Activated CD4-positive, alpha-beta T cell treated with anti-CD3 and anti-CD28 coated beads, Interleukin-2, amount 50 U/mL, for 1 hour (primary cell): ENCODE measurements at places on chromosomes 13 and 19.

DNA sequence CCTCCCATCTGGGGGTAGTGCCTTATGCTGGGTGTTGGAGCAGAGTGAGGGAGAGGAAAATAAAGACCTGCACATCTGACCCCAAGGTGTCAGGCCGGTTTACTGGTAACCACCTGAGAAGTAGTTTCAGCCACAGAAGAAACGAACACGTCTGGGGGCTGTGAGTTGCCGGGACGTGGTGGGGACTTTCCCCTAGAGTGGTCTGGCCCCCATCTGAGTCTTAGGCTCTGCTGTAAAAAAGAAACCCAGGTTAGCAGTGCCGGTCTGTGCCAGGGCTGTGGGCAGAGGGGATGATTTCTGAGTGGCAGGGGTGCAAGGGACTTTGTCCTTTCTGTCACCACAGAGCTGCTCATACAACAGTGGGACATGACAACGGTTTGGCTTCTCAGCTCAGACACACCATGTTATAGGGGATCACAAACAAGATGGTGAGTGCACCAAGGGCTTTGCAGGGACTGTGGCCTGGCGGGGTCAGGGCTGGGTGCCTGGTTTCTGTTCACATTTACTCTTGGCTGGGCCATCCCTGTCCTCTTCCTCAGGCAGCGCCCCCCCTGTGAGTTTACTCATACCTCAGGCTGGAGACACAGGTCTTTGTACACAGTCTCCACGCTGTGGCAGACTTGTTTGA lies 9.0 kb downstream of the GCDH start:
- no peak for DNase-seq

GRCh38 chr13:29923554-29924481 lies 73.4 kb upstream of the UBL3 start:
- peak; percentile 40 for DNase-seq

- no peak for DNase-seq
Measured at GRCh38 chr19:49677231-49677900, at the start of gene PRMT1. Gene PRMT1 (plus strand): TSS chr19:49677271. CDS start chr19:49677281, 10 bp downstream.

- DNase-seq, result no peak
Measured at GRCh38 chr13:40770609-40770933, 419 bp downstream of the MRPS31 start.

GRCh38 chr13:105982219-105982930 lies 553.1 kb downstream of the EFNB2 start:
- no peak for DNase-seq

DNA sequence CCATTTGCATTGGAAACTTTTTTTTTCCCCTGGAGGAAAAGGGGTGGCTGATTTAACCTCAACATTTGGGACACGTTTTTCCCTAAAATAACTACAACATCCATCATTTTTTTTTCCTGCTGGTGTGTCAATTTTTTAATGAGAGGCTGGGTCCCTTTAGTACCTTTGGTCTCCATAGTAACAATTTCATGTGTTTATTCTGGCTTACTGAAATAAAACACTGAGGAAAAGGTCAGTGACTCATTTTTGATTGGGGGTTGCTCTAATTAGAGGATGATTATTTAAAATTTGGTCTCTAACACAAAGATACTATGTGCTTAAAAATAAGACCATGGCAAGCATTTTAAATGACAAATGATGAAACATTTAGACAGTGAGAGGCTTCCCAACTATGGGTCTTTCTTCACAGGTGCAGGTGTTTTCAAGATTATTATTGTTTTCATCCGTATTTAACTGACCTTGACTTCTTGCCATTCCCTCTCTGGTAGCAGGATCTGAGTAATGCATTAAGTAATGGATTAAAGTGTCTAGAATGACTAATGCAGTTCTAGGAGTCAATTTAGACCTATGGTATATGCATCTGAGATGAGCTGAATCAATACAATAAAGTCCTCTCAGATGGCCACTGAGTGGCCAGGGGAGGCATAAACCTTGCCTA lies 406.4 kb downstream of the KCNRG start:
- DNase-seq, result no peak

DNA sequence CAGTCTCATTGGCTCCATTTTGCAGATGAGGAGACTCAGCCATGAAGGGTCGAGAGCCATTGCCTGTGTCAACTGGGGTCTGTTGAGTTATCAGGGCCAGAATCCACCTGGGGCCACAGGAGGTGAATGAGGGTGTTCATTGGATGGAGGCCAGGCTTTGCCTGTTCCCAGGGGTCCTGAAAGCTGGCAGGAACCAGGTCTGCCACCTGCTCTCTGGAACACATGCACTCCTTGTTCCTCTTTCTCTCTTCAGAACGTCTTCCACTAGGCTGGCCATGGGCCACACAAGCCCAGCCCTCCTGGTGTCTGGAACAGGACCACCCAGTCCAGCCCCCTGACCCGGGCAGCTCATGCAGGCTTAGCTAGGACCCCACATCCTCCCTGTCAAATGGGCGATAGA lies 21.1 kb downstream of the PPP1R37 start:
- DNase-seq, result no peak

DNA sequence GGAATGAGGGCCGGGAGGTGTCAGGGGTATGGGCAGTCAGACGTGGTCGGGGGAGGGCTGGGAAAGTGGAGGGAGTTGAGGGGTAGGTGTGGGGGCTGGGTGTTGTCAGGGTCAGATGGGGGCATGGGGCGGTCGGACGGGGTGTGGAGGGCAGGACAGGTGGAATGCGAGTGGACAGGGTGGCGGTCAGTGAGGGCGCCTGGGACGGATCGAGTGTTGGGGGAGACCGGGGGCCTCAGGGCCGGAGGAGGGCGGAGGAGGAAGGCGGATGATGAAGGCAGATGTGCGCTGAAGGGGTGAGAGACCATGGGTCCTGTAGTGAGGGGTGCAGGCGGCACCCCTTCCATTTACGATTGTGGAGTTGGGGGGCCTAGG lies 5.7 kb downstream of the TBCB start:
- DNase-seq, result no peak

DNA sequence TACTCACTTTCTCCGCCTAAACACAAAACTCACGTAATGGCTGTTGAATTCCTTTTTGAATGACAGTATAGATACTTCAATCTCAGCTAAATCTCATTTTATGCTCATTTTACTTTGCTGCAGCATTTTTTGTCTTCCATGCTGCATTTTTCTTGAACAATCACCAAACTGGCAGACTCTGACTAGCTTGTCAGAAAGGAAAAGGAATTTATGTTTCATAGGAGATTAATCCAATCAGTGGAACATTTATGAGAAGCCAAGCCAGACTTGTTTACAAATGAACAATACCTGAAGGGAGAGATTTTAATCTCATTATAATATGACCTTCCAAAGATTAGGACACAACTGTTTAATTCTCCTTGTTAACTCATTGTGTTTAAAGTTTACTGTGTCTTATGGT lies 1044.3 kb downstream of the DIAPH3 start:
- DNase-seq, result no peak

GRCh38 chr13:99970651-99971575 lies 654 bp downstream of the ZIC5 start:
- no peak for DNase-seq

- DNase-seq, result no peak
Measured at GRCh38 chr13:38570706-38571105, 116.2 kb upstream of the FREM2 start.

GRCh38 chr13:53150568-53150967 lies 122.0 kb downstream of the OLFM4 start:
- DNase-seq, result no peak

DNA sequence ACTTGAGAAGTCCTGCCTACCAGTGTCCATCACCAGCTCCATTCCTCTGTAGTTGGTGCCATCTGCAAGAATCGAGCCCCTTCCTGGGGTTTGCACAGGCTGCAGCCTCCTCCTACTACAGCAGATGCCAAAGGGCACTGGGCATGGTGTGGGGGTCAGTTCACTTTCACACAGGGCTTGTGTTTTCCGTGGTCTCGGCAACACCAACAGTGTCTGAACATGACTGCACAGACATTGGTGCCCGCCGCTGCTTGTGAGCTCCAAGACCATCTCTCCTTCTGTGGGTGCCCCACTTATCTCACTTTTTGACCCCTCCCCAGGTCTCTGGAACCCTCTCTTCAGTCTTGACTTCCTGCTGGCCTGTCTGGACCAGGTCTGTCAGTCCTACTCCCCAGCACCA lies 15.2 kb downstream of the ZNF446 start:
- no peak for DNase-seq

DNA sequence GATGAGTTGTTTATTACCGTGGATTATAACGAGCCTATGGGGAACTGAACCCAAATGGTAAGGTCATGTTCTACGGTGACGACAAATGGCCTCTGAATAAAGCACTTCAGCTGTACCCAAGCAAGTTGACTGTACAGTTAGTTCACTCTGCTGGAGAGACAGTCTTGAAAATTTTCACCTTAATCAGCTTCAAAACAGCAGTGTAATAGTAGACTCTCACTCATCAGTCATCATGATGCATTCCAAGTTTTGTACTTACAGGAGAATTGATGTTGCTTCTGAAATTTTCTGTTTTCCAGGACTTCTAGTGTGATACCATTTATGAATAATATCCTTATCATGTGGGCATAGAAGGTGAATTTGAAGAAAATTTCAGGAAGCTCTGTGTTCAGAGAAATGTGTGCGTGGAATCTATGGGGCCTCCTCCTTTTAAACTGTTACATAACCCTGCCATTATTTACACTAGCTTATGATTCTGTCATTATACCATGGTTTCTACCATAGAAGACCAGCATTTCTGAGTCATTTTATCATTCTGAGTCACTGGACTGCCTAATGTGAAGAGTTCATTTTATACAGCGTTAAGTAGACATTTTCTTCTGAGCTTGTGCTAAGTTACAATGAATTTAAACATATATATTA lies 96.9 kb downstream of the WDFY2 start:
- DNase-seq, result no peak

DNA sequence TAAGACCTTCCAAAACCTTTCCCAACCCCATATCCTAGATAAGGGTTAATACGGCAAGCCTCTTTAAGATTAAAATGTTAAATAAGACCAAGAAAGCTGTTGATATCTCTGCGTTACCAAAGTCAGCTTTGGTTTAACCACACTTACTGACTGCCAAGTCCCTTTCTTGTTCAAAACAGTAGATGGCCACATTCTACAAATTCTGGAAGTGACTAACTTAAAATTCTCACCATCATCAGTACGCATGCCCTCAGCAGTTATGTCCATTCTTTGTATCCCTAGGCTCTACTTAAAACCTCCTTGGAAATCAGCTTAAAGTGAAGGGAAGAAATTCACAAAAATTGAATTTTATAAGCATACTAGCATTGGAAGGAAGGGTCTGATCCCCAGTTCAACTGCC lies 23.6 kb downstream of the SOHLH2 start:
- no peak for DNase-seq

DNA sequence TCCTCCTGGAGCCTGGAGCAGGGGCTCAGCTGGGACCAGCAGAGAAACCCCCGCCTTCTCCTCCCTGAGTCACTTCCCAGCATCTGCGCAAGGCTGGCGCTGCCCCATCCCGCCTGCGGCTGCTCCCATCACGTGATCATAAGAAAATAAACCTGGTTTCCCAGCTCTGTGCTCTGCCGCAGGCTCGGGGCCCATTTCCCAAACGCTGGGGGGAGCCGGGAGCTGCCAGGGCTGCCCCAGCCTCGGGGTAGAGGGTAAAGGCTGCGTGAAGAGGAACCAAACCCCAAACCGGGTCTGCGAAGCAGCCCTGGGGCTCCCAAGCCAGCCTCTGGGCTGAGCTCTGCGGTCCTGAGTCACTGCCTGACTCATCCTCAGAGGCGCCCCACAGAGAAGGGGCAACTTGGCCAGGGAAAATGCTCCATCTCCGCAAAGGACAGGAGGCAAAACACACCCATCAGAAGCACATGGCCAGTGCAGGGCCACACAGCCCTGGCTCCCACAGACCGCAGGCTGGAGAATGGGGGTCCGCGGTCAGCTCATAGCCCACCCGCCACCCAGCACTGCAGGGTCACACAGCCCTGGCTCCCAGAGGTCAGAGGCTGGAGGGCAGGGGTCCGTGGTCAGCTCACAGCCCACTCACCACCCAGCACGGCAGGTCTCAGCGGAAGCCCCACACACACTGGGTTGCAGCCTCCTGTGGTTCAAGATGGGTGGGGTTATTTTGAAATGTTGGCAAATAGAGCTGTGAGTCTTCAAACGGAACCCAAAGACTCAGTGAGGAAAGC lies 67.1 kb downstream of the RASA3 start:
- peak; percentile 75 for DNase-seq

DNA sequence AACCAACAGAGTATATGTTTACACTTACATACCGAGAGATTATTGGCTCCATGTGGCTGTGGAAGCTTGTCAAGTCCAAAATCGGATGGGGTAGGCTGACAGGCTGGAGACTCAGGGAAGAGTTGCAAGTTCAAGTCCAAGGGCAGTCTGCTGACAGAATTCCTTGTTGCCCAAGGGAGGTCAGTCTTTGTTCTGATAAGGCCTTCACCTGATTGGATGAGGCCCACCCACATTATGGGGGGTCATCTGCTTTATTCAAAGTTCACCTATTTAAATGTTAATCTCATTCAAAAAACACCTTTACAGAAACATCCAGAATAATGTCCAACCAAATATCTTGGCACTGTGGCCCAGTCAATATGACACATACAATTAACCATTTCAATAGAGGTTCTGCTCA lies 452.4 kb downstream of the KLF12 start:
- DNase-seq, result no peak

- no peak for DNase-seq
Measured at GRCh38 chr13:59766236-59766635, 397.5 kb downstream of the DIAPH3 start.

- no peak for DNase-seq
Measured at GRCh38 chr13:106621833-106622232, 53.9 kb upstream of the ARGLU1 start.

- DNase-seq, result no peak
Measured at GRCh38 chr13:91308299-91308698, 39.2 kb upstream of the MIR17HG start.

GRCh38 chr13:91305652-91306051 lies 41.8 kb upstream of the MIR17HG start:
- no peak for DNase-seq

DNA sequence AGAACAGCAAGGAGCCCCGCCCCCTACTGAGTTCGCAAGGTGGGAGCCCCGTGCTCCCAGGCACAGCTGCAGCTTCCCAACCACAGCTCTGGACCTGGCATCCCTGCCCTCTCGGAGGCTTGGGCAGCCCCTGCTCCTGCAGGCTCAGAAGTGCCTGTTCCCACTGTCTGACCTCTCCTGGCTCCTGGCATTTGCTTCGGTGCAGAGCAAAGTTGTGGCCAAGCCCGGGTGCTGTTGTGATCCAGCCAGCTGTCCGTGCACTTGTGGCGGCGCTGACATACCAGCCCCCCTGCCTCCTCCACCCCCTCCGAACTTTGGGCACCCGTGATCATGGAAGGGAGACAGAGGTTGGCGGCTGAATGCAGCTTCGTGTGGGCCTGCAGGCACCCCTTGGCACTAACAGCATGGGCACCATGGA lies 1386.8 kb downstream of the PCDH9 start:
- DNase-seq, result no peak

- DNase-seq, result no peak
Measured at GRCh38 chr19:15025217-15025616, 24.1 kb upstream of the CASP14 start.

DNA sequence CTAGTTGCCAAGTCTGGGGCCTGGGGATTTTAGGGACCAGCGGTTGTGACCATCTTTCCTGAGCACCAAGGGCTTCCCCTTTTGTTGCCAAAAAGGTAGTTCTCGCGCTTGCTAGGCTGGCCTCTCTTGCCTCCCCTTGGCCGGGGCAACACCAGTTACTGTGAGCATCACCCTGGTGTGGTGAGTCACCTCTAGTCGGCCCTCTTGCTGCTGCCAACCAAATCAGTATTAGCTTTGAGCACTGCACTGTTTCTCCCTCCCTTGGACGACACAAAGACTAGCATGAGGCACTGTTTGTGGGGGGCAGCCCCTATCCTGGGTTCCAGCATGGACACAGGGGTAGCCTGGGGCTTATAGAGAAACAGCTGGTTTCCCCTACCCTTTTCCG lies 6.9 kb downstream of the SYDE1 start:
- DNase-seq, result no peak

- DNase-seq, result no peak
Measured at GRCh38 chr19:33678796-33679585, 57.2 kb downstream of the CHST8 start.
